Posterior vena cava (tissue), 2 donors: ENCODE measurements at places on chromosomes 13 and 19. TPM values are rescaled to one million over a fixed set of nuclear protein-coding genes. Genes with fewer than 3 reads are reported as not detected.
A peak's percentile ranks its signal among the peaks of the same experiment; 100 is the strongest.

Gene NKG7
- 4.8 TPM for total RNA-seq

GRCh38 chr19:57719901-57720519 is 7.4 kb downstream of the ZNF671 start:
- no peak for DNase-seq

- DNase-seq = no peak
These were observed 1037.0 kb upstream of the SPRY2 start for GRCh38 chr13:81377921-81378320.

DNA sequence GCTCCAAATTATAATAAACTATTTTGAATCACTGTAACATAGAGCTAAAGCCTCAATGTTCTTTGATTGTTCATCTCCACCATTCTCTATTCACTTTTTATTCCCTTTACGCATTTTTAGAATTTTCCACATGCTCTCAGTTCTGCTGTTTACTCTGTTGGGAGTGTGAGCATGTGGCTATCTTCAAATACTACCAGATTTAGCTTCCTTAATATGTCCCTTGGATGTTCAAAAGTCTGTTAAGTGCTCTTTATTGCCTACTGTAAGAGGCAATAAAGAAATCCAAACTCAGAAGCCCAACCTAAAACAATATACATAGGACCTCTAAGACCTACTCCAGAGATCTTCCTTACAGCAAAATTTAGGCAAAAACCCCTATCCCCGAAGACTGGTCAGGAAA is 34.5 kb downstream of the MTMR6 start:
- no peak for DNase-seq

DNA sequence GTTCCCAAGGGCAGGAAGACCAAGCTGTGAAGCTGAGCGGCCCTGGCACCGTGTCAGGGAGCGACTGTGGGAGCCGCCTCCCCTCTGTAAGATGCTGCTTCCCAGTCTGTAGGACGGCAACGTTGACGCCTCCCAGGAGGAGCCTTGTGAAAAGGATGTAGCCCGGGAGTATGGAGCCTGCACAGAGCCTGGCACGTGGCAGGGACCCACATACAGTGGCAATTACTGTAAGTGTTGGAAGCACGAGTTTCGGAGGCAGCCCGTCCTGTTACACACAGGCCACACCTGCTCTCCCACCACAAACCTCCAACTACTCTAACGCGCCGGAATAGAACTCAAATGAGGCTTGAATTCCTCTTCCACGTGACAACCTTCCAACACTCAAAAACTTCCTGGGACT is 6.6 kb downstream of the RAB20 start:
- no peak for DNase-seq

DNA sequence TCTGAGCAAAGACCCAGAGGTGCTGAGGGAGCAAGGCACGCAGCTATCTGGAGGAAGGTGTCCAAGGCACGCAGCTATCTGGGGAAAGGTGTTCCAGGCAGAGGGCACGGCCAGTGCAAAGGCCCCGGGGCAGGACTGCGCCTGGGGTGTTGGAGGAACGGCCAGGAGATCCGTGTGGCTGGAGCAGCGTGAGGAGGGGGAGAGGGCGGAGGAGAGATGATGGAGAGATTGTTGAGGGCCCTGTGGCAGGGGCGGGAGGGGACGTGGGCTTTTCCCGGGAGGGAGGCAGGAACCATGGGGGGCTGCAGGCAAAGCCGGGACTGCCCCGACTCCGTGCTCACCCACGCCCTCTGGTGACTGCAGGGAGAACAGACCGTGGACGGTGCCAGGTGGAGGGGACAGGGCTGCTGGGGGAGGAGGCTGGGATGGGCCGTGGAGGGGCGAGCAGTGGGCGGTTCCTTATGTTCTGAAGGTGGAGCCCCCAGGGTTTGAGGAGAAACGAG is 13.3 kb upstream of the MISP start:
- DNase-seq = no peak

- DNase-seq = peak; percentile 83
These were observed 622 bp downstream of the RASA3 start for GRCh38 chr13:114131583-114132418.

DNA sequence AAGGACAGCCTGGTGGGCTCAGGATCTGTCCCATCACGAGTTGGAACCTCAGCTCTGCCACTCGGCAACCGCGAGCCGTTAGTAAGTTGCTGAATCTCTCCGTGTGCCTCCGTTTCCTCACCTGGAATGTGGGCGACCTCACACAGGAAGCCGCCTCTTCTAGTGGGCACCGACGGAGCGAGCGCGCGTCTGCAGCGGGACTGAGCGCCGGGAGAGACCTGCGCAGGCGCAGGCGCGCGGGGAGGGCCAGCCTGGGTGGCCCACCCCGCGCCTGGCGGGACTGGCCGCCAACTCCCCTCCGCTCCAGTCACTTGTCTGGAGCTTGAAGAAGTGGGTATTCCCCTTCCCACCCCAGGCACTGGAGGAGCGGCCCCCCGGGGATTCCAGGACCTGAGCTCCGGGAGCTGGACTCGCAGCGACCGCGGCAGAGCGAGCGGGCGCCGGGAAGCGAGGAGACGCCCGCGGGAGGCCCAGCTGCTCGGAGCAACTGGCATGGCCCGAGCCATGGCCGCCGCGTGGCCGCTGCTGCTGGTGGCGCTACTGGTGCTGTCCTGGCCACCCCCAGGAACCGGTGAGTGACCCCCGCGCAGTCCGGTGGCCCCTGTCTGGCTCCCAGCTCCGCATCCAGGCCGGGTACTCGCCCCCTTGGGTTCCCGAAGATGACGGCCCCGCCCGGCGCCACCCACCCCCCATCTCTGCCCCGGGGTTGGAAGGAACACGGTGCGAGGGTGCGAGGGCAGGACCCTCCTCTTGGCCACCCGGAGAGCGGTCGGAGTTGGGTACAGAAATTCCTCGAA is at the start of gene PVR:
TSS of gene PVR (plus strand) at position 306 of the 797 bp plus-strand sequence. CDS start at position 493, 187 bp downstream.
- DNase-seq = peak; percentile 91

Gene FBXO27
- total RNA-seq = 8.5 TPM

Gene FAM216B
- 0.23 TPM for total RNA-seq

DNA sequence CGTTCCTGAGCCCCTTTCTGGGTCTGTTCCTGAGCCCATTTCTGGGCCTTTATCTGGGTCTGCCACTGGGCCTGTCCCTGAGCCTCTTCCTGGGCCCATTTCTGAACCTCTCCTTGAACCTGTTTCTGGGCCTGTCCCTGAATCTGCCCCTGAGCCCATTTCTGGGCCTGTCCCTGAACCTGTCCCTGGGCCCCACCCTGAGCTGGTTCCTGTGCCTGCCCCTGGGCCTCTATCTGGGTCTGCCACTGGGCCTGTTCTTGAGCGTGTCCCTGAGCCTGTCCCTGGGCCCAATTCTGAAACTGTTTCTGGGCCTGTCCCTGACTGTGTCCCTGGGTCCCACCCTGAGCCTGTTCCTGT is 40.4 kb upstream of the GRTP1 start:
- DNase-seq = no peak

DNA sequence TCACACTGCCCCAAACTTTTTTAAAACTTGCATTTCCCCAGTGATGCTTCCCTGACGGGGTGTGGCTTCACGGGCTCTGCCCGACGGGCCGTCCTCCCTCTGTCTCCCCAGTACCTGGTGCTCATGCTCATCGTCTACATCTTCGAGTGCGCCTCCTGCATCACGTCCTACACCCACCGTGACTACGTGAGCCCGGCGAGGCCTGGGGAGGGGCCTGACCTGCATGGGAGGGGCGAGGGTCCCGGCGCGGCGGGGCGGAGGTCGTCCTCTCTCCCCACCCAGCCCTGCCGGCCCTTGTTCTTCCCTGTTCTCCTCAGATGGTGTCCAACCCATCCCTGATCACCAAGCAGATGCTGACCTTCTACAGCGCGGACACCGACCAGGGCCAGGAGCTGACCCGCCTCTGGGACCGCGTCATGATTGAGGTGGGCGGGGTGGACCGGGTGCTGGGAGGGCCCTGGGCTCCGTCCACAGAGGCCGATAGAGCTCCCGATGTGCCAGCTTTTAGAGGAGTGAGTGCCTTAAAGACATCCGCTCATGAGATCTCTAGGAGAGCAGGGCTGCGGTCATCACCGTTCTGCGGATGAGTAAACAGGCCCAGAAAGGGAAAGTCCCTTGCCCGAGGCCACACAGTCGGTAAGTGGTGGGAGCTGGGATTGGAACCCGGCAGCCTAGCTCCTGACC is 6.9 kb downstream of the UPK1A start:
- DNase-seq = no peak

- DNase-seq = no peak
These were observed 12.7 kb upstream of the KBTBD6 start for GRCh38 chr13:41145136-41145908.

GRCh38 chr13:73876323-73876722 is 257.9 kb downstream of the KLF12 start:
- no peak for DNase-seq

GRCh38 chr13:28245465-28245864 is 107.1 kb downstream of the PAN3 start:
- no peak for DNase-seq

Gene C19orf67
- total RNA-seq = not detected

Gene ZNF415
- total RNA-seq = 9.1 TPM

GRCh38 chr13:99418843-99419140 is 82.5 kb upstream of the TM9SF2 start:
- DNase-seq = peak; percentile 23

Gene CLDND2
- total RNA-seq = 1.2 TPM

- no peak for DNase-seq
These were observed 9.7 kb upstream of the MEF2B start for GRCh38 chr19:19179548-19180441.

Gene RASAL3
- 2.3 TPM for total RNA-seq

DNA sequence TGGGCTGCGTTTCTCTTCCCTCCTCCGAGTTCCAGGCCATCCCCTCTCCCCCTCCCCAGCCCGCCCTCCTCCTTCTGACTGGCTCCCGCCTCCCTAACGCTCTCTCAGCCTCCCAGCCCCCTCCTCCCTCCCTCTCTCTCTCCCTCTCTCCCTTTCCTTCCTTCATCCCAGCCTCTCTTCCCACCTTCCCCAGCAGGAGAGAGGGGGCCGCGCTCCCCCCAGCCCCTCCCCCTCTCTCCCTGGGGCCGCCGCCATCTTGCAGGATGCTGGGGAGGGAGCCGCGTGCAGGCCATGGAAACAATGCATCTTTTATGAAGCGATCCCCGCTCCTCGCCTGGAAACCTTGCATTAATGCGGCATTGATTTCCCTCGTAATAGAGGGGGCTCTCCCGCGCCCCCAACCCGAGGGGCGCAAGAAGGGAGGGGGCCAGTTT is 42.6 kb upstream of the ADGRL1 start:
- DNase-seq = peak; percentile 80

DNA sequence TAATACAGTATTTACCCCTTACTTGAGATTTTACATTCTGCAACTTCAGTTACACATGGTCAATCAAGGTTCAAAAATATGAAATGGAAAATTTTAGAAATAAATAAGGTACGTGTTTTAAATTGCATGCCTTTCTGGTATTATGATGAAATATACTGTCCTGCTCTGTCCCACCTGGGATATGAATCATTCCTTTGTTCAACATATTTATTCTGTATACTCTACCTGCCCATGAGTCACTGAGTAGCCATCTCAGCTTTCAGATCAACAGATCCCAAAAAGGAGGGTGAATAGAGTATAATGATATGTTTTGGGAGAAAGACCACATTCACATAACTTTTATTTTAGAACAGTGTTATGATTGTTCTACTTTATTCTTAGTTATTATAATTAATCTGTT is 37.8 kb downstream of the STOML3 start:
- no peak for DNase-seq

- DNase-seq = peak; percentile 97
These were observed 16.2 kb downstream of the ZNF331 start for GRCh38 chr19:53553865-53554791.

DNA sequence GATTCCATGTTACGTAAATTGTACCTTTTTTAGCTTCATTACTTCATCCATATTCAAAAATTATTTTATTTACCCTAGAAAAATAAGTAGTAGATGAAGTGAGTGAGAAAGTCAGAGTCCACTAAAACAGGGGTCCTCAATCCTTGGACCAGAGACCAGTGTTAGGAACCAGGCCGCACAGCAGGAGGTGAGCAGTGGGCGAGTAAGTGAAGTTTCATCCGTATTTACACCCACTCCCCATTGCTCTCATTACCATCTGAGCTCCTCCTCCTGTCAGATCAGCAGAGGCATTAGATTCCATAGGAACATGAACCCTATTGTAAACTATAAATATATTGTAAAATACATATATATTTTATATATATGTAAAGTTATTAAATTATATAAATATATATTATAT is 119.0 kb downstream of the PAN3 start:
- DNase-seq = no peak

Gene CD177
- 2.8 TPM for total RNA-seq

DNA sequence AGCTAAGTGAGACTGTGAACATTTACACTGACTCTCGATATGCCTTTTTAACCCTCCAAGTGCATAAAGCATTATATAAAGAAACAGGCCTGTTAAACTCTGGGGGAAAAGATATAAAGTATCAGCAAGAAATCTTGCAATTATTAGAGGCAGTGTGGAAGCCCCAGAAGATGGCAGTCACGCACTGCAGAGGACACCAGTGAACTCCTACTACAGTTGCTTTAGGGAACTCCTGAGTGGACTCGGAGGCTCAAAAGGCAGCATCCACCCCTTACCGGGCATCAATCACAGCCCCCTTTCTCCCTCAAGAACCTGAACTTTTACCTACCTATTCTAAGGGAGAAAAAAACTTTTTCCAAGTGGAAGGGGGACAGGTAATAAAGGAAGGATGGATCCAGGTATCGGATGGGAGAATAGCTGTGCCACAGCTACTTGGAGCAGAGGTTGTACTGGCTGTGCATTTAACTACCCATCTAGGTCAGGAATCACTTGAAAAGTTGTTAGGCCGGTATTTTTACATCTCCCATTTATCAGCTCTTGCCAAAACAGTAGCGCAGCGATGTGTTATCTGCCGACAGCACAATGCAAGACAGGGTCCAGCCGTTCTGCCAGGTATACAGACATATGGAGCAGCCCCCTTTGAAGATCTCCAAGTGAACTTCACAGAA is 80.1 kb downstream of the ZNF486 start:
- no peak for DNase-seq

Gene LHFPL6
- total RNA-seq = 206 TPM

Gene TNFSF9
- 0.42 TPM for total RNA-seq

- no peak for DNase-seq
These were observed 447 bp downstream of the NFKBIB start for GRCh38 chr19:38900202-38900629.

- no peak for DNase-seq
These were observed 25.7 kb upstream of the LMO7 start for GRCh38 chr13:75610466-75610865.
